ENCODE measurements at places on chromosomes 5 and 9. TPM values are rescaled to one million over a fixed set of nuclear protein-coding genes. Genes with fewer than 3 reads are reported as not detected.

FAM81B gene
- total RNA-seq = not detected

THG1L gene
- 27.0 TPM for total RNA-seq

WNT8A gene
- not detected for total RNA-seq

CDC20B gene
- total RNA-seq = 0.08 TPM

STC2 gene
- 35.2 TPM for total RNA-seq

FAM153A gene
- total RNA-seq = not detected

C9orf153 gene
- total RNA-seq = 0.25 TPM

TRIM36 gene
- total RNA-seq = 2.0 TPM

SLC6A19 gene
- 0.32 TPM for total RNA-seq

ACTBL2 gene
- total RNA-seq = 0.05 TPM

FANCC gene
- total RNA-seq = 12.0 TPM
